ENCODE measurements at places on chromosomes 3 and 15. TPM values are rescaled to one million over a fixed set of nuclear protein-coding genes. Genes with fewer than 3 reads are reported as not detected.

DNA sequence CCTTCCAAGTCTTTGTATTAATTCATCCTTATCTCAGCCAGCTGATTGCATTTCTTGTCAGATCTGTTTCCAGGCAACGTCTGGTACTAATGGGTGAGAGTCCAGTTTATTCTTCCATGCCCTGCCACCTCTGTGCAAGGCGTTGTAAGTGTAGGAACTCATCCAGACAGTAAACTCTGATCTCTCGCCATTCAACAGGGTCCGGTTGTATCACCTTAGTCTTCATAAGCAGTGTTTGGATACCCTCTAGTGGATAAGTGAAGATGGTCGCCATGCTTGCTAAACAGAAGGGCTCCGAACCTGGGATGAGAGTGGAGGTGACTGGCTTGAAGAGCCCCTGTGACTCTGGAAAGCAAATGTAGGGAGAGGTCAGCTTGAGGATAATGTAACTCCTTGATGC lies 51.6 kb upstream of the CMTM7 start:
- DNase-seq: peak; percentile 44

GRCh38 chr3:44208086-44208485 lies 33.6 kb upstream of the TOPAZ1 start:
- DNase-seq: no peak

DNA sequence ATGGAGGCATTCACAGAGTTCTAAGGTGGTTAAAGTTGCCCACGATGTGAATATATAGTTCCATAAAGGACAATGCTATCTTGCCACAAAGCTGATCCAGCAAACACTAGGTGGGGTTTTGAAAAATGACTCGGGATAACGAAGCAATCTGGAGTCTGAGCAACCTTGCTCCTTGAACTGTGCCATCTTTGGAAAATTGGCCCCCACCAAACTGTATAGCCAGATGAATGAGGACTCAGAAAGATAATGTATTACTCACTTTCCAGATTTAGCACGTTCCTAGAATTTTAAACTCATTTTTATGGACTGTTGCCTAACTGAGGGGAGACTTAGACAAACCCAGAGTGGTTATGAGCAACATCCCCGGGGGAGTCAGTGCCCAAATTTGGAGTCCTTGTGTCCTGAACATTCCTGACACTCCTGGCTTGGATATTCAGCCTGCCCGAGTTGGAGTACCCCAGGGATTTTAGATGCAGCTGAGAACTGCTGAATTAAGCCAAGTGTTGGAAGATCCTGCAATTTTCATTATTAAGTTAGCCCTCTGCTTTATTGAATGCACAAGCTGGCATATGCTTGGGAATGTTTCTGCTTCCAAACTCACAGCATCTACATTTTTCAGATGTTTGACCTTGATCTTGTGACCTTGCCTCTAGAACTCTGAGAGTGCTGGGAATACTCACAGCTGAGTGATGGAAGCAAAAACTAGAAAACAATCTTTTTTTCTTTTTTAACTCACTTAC lies 8.8 kb upstream of the MAGI1 start:
- DNase-seq: peak; percentile 47

DNA sequence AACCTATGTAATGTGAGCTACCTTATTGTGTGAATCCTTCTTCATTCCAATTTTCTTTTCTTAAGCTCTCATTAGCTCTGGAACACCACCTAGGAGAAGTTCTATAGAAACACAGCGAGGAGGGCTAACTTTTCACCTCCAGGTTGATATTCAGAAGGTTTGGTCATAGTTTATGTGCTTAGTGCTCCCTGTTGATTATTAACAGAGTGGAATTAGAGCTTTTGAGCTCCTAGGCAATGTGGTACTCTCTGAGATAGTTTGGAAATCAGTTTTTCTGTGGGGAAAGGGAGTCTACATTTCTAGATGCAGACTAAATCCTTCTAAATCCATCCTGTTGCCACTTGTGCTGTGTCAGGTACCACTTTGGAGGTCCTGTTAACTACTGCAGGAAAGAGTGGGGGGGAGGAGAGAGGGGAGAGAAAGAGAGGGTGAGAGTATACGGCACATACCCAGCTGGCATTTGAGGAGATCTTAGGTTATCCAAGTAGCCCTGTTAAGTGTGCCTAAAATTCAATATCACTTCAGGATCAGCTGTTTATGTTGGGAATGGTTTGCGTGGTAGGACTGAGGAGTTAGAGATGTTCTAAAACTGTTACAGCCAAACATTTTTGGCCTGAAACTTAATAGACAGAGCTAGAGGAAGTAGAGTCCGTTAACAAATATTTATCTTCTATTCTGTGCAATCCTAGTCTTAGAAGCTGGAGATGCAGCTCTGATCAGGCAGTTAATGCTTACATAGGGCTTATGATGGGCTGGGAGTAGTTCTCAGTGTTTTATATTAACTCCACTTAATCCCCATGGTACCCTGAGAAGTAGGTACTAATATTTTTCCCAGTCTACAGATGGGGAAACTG lies 117.5 kb upstream of the PROK2 start:
- no peak for DNase-seq

- no peak for DNase-seq
Observed at GRCh38 chr3:48058091-48058490, 41.9 kb upstream of the MAP4 start.

DNA sequence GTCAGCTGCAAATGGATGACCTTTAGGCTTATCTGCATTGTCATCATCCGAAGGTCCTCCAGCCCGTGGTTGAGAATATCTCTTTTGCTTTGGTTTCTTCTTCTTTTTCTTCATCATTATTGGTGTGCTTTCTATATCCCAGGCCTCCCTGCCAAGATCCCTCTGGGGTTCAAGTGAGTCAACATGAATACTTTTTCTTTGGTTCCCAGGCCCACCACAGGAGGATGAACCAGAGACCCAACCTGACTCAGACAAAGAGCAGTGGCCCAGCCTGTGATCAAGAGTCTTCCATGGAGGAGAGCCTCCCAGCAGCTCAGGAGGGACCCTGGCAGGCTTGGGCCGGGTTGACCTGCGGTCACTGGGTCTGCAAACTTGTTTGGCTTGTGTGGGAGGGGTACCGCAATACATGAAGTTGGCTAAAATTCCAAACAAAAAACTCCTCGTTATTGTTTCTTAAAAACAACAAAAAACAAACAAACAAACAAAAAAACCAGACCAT lies 104.2 kb downstream of the MAP4 start:
- DNase-seq: no peak

GRCh38 chr3:63981980-63982379 lies 41.3 kb downstream of the PSMD6 start:
- DNase-seq: no peak

PAK6 gene
- total RNA-seq: 20.0 TPM

TRPM1 gene
- not detected for total RNA-seq

CP gene
- 17.2 TPM for total RNA-seq

CRYBG3 gene
- total RNA-seq: 25.0 TPM

UROC1 gene
- not detected for total RNA-seq
